ENCODE measurements at places on chromosomes 3 and 15.

DNA sequence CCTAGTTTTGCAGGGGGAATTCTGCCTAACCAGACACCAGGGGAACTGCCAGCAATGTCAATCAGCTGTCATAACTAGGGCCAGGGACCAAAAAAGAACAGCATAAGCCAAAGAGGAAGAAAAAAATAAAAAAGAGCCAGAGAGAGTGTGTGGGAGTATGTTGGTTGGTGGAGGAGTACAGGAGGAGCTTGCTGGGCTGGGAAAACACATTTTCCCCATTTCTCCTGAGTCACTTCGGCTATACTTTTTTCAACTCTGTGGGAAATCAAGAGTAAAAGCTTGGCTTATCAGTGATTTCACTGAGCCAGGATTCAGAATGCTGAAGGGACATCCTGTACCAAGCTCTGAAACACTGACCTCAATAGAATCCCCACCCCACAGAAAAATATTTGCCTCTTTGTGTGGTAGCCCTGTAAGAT, 144.7 kb upstream of the DPH6 start:
- no peak for DNase-seq

DNA sequence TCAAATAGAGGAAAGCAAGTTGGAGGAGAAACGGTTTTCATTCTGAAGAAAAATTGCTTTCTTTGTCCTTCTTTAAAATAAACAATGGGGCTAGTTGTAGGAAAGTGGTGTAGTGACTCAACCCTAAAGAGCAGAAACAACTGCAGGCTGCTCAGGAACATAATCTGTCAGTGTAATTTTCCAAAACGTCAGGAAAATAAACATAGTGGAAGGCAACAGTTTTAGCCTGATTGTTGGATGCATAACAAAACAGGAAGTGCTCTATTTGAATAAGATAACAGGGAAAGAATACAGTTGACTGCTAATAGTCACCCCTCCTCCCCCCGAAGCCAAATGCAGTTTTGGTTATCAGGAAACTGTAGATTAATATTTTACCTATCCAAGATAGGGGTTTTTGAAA, 167.6 kb downstream of the ECT2 start:
- no peak for DNase-seq

DNA sequence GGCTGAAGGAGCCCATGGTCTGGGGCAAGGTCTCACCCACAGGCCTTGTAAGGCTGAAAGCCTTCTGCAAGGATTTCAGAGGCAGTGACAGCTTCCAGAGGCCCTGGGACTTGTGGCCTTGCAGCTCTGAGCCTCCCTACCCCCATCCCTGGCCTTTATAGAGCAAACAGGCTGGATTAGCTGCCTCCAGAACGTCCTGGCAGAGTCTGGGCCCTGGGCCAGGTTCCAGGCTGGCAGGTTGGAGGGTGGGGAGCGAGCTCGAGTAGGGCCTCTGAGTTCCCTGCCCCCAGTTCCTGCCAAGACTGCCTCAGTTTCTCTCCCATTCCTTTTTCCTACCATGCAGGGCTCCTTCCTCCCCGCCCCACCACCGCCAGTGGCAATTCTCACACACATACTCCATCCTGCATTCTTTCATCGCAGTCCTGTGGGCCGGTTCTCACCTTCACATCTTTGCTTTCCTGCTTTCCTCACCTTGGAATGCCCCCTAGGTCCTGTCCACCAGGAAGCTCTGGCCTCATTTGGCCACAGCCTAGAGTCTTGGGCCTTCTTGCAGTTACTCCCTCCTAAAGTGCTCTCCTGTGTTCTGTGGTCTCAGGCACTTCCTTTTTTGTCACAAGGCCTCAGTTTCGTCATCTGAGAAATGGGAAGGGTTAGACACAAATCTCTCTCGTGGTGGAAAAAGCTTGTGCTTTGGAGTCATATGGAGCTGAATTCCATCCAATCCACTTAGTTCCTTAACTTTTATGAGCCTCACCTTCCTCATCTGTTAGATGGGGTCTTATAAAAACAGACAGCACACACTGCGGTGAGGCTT, 2.7 kb downstream of the LMAN1L start:
- no peak for DNase-seq

DNA sequence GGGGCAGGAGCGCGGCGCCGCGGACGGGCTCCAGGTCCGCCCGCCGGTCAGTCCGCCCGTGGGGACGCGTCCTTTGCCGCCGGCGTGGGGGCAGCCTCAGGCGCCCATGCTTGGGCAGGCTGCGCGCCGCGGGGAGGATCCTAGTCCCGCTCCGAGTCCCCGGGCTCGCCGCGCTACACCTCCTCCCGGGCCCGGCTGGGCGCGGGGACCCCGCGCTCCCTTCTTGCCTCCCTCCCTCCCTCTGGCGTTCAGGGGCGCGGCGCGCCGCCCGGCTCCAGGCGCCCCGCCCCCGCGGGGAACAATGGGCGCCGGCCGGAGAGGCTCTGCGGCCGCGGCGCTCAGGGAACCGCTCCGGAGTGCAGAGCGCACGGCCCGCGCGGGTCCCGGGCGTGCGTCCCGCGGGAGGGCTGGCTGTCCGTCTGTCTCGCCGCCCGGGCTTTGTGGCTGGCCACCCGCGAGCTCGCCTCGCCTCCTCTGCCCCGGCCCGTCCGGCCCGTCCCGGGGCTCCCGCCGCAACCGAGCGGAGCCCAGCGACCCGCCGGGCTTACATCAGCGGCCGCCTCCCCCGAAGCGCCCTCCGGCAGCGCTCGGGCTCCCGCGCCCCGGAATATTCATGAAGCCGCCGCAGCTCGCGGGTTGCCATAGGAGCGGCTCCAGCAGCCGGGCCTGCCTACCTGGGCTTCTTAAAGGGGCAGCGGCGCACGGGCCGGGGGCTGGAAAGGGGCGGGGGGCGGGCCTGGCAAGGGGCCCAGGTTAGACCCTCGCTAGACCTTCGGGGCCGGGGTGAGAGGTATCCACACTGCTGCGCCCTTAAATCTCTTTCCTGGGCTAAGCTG, at the start of gene HCN4:
Gene HCN4, minus strand, starts transcription at position 658 of the 836 bp plus-strand sequence. CDS start 688 bp downstream, outside the sequence.
- no peak for DNase-seq

GRCh38 chr3:75325716-75326115, 338.4 kb upstream of the FRG2C start:
- DNase-seq: no peak

GRCh38 chr3:34807611-34808010, 831.7 kb upstream of the ARPP21 start:
- DNase-seq: no peak

- DNase-seq: no peak
Observed at GRCh38 chr3:175149675-175150074, 290.5 kb downstream of the NAALADL2 start.
